ENCODE measurements at places on chromosomes 13 and 19.
A peak's percentile ranks its signal among the peaks of the same experiment; 100 is the strongest.

DNA sequence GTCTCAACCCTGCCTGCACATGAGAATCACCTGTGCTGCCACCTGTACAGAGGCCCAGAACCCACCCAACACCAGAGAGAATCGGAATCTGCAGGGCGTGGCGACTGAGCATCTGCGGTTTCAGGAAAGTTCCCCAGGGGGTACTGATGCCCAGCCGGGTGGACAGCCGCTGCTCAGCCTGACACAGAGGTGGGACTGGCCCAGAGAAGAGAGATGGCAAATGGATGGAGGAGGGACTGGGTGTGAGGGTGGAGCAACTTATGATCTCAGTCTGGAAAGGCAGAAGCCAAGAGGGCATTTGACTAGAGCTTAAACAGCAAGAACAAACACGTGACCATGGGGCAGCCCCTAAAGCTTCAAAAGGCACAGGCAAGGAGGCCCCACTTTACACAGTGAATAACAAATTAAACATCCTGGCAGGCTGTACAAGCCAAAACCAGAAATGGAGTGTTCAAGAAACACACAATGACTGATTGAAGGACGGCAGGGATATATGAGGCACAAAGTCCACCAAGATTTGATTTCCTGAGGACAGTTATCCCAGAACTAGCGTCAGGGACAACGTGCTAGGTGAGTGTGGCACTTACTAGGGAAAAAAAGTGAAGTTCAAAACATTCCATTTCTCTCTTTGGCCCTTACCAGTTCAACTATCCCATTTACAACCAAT, 3.1 kb downstream of the RANBP3 start:
- no peak for DNase-seq

- DNase-seq: no peak
Measured at GRCh38 chr19:35978832-35979365, 16.1 kb upstream of the SDHAF1 start.

- no peak for DNase-seq
Measured at GRCh38 chr13:93953841-93954240, 525.6 kb downstream of the DCT start.

GRCh38 chr19:44476559-44477408, 23.5 kb downstream of the ZNF180 start:
- DNase-seq: no peak

GRCh38 chr19:19559931-19560330, 21.9 kb downstream of the CILP2 start:
- DNase-seq: no peak

DNA sequence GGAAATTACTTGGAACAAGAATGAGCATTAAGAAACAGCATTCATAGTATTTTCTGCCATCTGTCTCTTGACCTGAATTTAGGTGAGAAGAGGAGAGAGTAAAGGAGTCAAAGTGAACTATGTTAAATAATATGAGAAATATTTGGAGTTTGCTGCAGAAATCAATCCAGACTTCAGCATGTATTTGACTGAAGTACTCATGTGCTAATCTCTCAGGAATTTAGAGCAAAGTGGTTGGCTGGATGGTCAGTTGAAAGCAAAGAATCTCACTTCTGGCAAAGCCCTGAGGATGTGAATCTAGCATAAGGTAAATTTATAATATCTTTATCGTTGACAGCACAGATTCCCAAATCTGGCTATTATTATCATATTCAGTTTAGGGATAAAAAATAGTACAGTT, 394.3 kb downstream of the PCDH17 start:
- DNase-seq: no peak

DNA sequence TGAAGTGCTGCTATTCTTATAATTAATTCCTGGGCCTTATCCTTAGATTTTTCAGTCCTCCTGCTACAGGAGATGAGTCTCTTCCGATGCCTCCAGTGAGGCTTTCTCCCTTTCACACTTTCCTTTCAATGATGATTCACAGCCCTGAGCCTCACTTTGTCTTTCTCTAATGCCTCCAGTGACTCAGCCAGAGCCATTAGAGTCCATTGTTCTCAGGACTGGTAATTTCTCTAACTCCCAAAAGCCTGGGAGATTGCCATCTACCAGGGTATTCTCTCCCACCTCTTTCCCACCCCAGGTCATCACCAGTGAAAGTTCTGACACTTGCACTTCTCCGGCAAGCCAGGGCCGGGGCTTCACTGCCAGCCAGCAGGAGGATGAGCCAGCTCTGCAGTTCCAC, 49.6 kb upstream of the ARGLU1 start:
- no peak for DNase-seq

DNA sequence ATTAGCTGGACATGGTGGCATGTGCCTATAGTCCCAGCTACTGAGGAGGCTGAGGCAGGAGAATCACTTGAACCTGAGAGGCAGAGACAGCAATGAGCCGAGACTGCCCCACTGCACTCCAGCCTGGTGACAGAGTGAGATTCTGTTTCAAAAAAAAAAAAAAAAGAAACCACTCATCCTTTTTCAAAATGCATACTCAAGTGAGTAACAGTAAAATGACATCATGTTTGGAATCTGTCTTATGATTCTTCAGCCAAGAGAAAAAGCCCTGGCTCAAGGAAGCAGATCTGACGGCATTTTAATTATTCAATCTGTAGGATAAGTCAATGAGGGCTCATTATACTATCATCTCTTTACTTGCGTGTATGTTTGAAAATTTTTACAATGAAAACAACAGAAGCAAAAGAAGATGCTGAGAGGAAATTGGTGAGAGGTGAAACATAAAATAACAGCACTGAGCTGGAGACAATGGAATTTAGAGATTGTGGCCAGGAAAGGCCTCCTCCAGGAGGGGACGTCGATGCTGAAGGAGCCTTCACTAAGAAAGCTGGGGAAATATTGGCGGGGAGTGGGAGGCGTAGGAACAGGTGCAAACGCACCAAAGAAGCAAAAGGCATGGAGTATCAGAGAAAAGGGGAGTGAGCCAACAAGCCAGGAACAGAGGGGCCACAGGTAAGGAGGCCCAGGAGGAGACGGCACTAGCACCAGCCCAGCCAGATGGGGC, 12.9 kb upstream of the CCNE1 start:
- no peak for DNase-seq

DNA sequence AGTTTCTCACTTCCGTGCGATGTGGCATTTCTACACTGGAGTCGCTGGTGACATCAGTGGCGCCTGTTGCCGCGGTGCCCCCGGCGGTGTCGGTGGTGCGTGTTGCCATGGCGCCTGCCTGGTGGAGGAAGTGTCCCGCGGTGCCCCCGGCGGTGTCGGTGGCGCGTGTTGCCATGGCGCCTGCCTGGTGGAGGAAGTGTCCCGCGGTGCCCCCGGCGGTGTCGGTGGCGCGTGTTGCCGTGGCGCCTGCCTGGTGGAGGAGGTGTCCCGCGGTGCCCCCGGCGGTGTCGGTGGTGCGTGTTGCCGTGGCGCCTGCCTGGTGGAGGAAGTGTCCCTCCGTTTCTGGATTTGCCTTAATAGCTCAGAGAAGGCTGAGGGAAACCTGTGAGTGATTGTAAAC, 127.6 kb downstream of the KDM4B start:
- DNase-seq: no peak

GRCh38 chr19:46886546-46887239, 25.9 kb downstream of the ARHGAP35 start:
- DNase-seq: no peak

DNA sequence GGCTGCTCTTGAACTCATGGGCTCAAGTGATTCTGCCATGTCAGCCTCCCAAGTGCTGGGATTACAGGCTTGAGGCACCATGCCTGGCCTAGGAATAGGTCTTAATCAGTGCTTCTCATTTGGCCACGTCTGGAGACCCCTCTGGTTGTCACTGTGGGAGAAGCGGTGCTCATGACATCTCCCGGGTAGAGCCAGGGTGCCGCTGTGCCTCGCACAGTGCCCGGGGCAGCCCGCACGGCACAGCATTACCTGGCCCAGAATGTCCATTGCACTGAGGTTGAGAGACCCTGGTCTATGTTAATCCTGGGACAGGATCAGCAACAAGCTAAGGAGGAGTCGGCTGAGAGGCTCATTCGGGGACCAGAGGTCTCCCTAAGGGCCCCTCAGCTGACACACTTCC, 160.8 kb downstream of the EFNB2 start:
- DNase-seq: no peak

- DNase-seq: no peak
Measured at GRCh38 chr13:33362986-33363727, 77.6 kb upstream of the STARD13 start.

GRCh38 chr13:24502533-24503378, 9.8 kb downstream of the PARP4 start:
- DNase-seq: no peak

- no peak for DNase-seq
Measured at GRCh38 chr19:29337029-29337428, 124.1 kb upstream of the UQCRFS1 start.

DNA sequence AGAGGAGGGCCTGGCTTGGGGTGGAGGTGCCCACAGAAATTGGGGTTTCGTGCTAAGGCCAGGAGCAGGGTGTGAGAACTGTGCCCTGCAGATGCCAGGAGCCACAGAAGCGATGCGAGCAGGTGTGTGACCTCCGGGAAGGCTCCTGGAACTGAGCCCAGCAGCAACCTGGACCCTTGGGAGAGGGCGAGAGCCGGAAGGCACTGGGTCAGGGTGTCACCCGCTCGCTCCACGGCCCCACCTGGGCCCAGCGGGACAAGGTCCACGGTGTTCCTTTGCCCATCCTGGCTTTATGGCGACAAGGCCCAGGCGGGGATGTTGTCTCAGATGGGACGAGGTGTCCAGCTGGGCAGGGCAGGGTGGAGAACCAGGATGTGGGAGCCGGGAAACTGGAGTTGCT, 4.2 kb downstream of the MISP start:
- DNase-seq: no peak

GRCh38 chr19:41868120-41868988, 8.3 kb downstream of the RPS19 start:
- no peak for DNase-seq

- DNase-seq: no peak
Measured at GRCh38 chr13:29688193-29688592, 92.7 kb upstream of the SLC7A1 start.

- no peak for DNase-seq
Measured at GRCh38 chr13:57787058-57787791, 155.7 kb downstream of the PCDH17 start.

DNA sequence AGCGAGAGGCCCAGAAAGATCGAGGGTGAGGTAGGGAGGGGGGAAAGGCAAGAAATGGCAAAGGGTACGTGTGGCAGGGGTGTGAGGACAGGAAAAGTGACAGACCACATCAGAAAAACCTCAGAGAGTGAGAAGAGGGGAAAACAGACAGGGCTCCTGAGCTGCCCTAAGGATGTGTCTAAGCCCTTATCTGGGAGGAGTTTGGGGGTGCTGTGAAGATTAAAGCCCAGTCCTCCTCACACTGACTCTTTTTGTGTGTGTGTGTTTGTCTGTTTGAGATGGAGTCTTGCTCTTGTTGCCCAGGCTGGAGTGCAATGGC, 703 bp upstream of the PTH2 start:
- no peak for DNase-seq

- DNase-seq: no peak
Measured at GRCh38 chr13:46615888-46616531, 63.0 kb downstream of the LRCH1 start.

- no peak for DNase-seq
Measured at GRCh38 chr19:11191273-11191755, 6.0 kb downstream of the KANK2 start.

GRCh38 chr13:73464758-73465616, 406.2 kb downstream of the KLF5 start:
- DNase-seq: no peak

DNA sequence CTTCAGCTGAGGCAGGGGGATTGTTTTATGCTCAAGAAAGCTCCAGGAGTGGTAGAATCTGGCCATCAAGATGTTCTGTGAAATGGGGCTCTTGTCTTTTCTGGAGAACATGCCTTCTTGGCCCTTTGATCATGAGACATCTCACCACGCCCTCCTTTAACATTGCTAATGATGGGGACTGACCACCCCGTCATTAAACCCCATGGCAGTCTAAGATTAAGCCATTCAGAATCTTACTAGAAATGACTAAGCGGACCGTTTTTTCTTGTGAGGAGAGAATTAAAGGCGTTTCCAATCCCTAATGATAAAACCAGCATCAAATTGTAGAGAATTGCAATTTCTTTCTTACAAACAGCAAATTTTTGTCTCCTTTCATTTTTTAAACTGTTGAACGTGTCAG, 89.4 kb downstream of the COL4A2 start:
- DNase-seq: no peak

GRCh38 chr13:76836311-76836710, 49.9 kb downstream of the KCTD12 start:
- DNase-seq: no peak

- DNase-seq: no peak
Measured at GRCh38 chr19:48512504-48513288, 1.1 kb upstream of the LMTK3 start.

DNA sequence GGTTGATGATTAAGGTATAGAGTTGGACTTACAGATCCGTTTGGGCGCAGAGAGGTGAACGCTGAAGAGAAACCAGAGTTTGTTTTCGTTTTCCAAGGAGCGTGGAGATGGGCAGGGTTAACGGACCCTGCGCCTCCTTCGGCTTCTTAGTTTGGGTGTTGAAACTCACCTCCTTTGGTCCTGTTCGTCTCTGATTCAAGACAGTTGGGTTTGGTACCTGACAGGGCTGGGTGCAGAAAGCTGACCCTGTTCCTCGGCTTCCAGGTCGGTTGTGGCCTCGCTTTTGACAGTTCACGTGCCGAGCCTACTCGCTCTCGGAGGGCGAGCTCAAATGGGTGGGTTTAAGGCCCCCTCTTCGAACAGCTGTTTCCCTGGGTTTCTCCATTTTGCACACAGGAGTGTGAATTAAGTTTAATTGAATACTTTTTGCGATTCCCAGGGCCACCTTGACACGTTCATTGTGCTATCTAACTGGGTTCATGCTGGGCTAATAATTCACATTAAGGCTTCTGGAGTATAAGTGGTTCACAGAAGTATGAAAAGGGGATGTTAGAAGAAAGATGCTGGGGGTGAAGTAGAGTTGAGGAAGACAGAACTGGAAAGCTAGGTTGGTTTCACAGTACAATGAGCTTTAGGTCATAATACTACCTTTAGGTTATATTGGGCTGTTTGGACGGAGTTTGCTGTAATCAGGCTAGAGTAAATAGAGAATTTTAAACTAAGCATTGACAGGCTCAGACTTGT, 638 bp downstream of the USPL1 start:
- peak; percentile 4 for DNase-seq

- no peak for DNase-seq
Measured at GRCh38 chr13:37094099-37094498, 11.4 kb downstream of the CSNK1A1L start.

GRCh38 chr19:56507446-56508289, at the start of gene ZNF471:
ZNF471 (plus strand) TSS chr19:56507855; CDS start chr19:56511572, 3,717 bp downstream.
- peak; percentile 61 for DNase-seq

GRCh38 chr13:107834281-107834680, 381.1 kb downstream of the LIG4 start:
- DNase-seq: no peak
